ENCODE measurements at places on chromosomes 6 and 20. TPM values are rescaled to one million over a fixed set of nuclear protein-coding genes. Genes with fewer than 3 reads are reported as not detected.

Gene COX4I2
- total RNA-seq: not detected

Gene GRM1
- total RNA-seq: not detected

Gene SLC16A10
- not detected for total RNA-seq

Gene TRERF1
- total RNA-seq: 0.10 TPM

Gene CST7
- total RNA-seq: not detected

Gene SRSF12
- total RNA-seq: not detected

Gene CST5
- total RNA-seq: not detected

Gene GABRR1
- total RNA-seq: 0.10 TPM

Gene ACTL10
- 2.8 TPM for total RNA-seq

Gene ANKEF1
- total RNA-seq: 3.3 TPM

Gene NKAPL
- total RNA-seq: 0.57 TPM

Gene CUL7
- total RNA-seq: 26.7 TPM

Gene TPD52L1
- total RNA-seq: 7.2 TPM

Gene OLIG3
- not detected for total RNA-seq

Gene ADGRF5
- total RNA-seq: 80.0 TPM

Gene EMILIN3
- total RNA-seq: not detected

Gene RAD21L1
- not detected for total RNA-seq

Gene ANGPT4
- not detected for total RNA-seq

Gene CCR6
- total RNA-seq: not detected

Gene MLIP
- 18.7 TPM for total RNA-seq

Gene SPATS1
- total RNA-seq: not detected

Gene ECT2L
- not detected for total RNA-seq

Gene SAMD5
- 1.3 TPM for total RNA-seq

Gene SLC2A10
- 8.8 TPM for total RNA-seq

Gene ETV7
- total RNA-seq: 0.33 TPM

Gene SLA2
- not detected for total RNA-seq

Gene CLPSL2
- total RNA-seq: not detected

Gene KAT14
- 12.3 TPM for total RNA-seq

Gene TREM1
- total RNA-seq: not detected

Gene PBOV1
- total RNA-seq: not detected

Gene VSX1
- not detected for total RNA-seq

Gene WFDC12
- total RNA-seq: not detected

Gene GINM1
- 40.8 TPM for total RNA-seq

Gene RAET1E
- total RNA-seq: 0.29 TPM

All from vein endothelial cell (primary cell).